Foreskin fibroblast (primary cell): ENCODE measurements at places on chromosomes 3 and 15.

DNA sequence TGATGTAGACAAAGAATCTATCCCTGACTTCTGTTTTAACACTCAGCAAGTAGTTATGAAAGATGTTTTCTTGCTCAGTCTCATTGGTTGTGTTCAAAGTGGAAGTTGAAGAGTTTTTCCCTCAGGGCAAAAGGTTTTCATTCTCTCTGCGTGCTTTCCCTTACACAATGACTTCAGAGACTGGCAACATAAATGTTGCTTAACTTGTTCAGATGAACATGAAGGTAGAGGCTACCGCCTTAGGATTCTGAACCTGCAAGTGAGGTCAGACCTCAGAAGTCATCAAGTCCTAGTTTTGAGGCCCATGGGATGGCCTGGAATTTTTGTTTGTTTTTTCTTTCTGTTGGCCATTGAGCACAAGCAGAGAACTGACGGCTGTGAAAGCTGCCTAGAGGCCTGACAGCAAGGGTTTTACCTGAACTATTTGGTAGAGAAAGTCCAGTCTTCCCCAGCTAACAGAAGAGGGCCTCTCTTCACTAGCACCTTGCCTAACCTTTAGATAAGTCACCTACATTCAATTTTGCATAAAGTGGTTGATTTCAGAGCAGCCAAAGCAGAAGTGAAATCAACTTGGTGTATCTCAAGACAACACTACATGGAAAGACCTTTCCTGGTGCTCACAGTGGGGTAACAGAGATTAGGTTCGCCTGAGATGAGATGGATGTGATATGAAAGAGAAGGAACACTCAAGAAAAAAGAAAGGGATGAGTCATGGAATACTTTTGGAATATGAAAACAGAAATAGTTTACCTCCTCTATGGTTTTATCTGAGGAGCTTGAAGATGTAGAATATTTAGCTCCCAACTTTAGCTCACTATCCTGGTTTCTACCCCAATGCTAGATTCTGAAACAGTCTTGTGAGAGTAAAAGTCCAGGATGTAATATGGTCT is 53.6 kb upstream of the AP4E1 start:
- peak; percentile 54 for DNase-seq

- no peak for DNase-seq
Measured at GRCh38 chr3:97131476-97131875, 317.1 kb downstream of the EPHA6 start.

DNA sequence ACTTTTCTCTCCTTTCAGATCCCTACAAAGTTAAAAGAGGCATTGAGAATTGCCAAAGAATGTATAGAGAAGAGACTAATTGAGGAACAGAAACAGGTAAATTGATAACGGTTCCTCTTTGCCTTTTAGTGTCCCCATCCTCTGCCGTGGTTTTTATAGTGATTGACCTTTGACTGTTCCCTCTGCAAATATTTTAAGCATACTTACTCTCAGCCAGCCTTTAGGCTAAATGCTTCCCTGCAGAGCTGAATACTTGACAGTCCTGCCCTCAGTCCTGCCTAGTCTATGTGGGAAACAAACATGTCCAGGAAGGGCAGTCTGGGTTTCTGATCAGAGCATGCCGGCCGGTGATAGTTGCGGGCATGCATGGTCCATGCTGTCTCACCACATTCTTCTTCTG is 24.7 kb downstream of the PDHB start:
- no peak for DNase-seq

- no peak for DNase-seq
Measured at GRCh38 chr3:87191175-87191574, 35.9 kb upstream of the CHMP2B start.

GRCh38 chr3:34475851-34476250 is 677.4 kb downstream of the PDCD6IP start:
- DNase-seq = no peak

- DNase-seq = peak; percentile 86
Measured at GRCh38 chr15:99536422-99537040, 29.3 kb upstream of the MEF2A start.

GRCh38 chr3:8768364-8769087 is 887 bp downstream of the OXTR start:
- no peak for DNase-seq

DNA sequence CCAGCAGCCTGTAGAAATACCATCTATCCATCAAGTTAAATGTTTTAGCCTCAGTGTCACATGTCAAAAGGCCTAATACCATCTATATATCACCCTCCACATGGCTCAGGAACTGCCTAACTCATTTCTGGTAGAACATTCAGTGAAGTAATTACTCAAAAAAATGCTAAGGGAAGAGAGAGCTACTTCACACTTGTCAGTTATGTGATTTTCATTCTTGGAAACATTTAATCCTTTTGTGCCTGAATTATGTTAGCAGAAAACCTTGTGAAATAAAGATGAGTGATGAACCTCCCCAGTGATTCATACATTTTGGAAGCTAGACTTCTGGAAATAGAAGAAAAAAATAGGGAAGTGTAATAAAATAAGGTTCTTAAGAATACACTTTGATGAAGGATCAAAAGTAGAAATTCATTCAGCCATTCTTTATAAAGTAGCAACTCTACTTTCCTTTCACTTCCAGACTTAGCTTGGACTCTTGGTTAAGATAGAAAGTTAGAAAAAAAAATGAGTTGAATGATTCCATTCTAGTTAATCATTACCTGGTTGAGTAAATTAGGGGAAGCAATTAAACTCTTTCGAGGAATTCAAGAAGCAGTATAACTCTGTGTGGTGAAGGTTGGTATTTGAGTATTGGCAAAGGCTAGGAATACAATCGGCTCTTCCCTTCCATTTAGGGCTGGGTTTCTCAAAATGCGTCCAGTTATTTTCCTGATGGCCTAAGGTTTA is 3.6 kb downstream of the OTOL1 start:
- no peak for DNase-seq

GRCh38 chr3:88000853-88001252 is 58.0 kb downstream of the CGGBP1 start:
- DNase-seq = peak; percentile 26
